Activated CD4-positive, alpha-beta T cell treated with anti-CD3 and anti-CD28 coated beads for 1 hour (primary cell): ENCODE measurements at places on chromosomes 7 and 10.

DNA sequence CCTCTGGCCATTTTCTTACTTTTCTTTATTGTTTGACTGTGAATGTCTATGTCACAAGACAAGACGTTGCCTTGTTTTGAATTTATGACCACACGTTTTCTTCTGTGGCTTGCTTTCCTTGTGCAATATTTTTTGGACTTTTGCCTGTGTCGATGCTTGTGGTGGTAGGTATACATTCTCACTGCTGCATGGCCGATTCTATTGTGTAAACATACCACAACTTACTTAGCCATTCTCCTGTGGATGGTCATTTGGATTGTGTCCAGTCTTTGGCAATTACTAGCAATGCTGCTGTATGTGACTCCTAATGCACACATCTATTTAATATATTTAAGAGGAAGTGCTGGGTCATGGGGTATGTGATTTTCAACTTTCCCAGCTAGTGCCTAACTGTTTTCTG is 18.0 kb upstream of the DLG5 start:
- no peak for DNase-seq

DNA sequence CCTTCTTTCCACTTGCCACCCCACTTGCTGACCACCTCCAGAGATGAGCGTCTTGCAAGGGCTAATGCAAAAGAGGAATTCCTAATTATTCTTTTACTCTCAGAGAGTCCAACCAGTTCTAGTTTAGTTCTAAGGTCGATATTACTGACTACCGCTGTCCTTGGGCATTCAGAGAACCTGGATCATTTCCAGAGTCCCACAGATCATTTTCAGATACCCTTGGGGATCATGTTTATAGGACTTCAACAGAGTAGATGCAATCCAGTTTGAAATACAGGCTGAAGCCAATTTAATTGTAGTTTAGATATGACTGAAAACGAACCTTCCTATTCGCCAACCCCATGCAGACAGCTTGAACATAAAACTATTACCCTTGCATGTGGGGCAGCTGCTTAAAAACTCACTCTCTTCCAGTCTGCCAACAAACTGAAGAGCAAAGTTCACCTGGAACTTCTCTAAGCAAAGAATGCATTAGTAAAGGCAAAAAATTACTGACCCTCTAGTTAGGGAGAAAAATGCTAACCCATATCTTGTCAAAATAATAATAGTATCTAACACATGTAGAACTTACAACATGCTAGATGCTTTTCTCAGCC is 22.4 kb downstream of the CFAP69 start:
- no peak for DNase-seq

DNA sequence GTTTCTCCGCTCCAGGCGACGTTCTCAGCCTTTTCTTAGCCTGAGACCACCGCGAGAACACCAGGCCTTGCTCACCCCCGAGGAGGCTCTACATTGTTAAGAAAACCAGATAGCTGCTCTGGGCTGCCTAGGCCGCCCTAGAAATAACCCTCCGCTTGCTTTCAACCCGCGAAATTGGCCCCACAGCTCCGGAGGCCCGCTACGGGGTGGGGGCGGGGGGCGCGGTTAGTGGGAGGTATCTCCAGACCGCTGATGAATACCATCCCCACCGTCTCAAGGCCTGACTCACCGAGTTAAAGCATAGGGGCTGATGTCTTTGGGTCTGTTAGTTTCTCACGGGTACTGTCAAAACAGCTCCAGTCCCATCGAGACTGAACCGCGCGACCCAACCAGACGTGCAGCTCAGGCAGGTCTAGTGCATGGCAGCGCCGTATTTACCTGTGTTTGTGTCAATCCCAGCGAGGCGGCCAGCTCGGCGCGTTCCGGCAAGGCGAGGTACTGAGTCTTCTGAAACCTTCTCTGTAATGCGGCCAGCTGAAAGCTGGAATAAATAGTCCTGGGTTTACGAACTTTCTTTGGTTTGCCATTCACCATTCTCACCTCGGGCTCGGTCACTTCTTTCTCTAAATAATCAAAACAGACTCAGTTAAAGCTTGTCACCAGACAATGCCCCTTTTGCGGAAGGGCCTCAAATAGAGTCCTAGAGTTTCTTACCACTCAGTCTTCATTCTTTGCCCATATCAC is 2.7 kb downstream of the DLX5 start:
- DNase-seq, result no peak

GRCh38 chr7:96624954-96625353 is 84.7 kb downstream of the SEM1 start:
- DNase-seq, result no peak

- DNase-seq, result no peak
Measured at GRCh38 chr10:653991-654646, 35.3 kb downstream of the DIP2C start.

DNA sequence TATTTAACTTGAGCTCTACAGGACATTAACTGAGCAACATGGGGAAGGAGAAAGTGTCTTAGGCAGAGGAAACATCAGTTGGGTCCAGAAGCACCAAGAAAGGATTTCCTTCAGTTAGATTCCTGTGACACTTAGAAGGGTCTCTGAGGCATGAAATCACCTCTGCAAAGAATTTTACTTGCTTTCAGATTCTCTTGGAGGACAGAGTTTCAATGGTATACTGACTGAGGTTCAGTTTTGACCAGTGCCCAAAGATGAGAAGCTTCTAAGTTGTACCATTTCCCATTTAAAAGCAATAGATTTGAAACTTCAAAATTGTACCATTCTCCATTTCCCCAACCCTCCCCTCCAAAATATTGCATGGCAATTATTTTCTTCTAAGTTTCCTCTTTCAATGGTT is 102.4 kb downstream of the CHCHD3 start:
- DNase-seq, result no peak

DNA sequence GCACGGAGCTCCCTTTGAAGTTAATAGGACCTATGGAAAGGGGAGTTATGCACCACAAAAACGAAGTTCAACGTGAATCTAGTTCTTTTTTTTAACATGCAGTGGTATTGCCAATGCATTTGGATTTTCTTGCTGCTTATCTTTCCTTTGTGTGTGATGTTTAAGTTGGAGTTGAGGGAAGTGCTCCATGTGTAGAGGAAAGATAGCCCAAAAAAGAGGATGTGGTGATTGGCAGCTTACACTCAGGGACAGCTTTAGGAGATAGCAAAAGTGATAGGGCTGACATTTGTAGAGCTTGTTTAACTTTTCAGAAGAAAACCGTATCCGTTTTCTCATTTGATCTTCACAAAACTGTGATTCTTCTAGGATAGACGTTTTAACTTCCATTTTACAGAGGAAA is 101.3 kb downstream of the MDFIC start:
- DNase-seq, result no peak

- DNase-seq, result no peak
Measured at GRCh38 chr10:32095116-32095733, 39.0 kb upstream of the KIF5B start.

DNA sequence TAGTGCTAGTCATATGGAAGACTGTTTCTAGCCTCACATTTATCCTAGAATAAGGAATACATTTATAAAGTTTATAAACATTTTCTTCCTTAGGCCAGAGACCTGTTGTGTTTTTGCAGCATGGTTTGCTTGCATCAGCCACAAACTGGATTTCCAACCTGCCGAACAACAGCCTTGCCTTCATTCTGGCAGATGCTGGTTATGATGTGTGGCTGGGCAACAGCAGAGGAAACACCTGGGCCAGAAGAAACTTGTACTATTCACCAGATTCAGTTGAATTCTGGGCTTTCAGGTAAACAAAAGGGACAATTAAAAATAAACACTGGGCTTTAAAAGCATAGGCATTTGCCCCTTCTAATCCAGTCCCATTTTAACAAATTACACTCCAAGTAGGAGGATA is 4.2 kb downstream of the LIPF start:
- no peak for DNase-seq

DNA sequence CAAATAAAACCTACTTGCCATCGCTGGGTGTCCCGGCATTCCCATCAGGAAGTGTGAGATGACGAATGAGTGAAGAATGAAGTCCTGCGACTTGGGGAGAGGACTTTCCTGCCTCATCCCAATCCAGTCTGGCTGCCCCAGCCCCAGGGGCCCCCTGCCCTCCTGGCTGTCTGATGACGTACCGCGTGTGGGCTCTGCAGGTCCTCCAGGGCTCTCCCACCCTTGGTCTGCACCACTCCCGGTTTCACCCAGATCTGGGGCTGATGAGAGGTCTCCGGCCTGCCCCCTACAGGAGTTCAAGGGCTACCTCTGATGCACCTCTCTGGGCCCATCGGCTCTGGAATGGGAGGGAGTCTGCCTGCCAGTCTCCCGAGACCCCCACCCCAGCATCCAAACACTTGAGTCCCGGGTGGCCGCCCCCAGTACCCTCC is 9.8 kb downstream of the ATP6V1F start:
- no peak for DNase-seq

DNA sequence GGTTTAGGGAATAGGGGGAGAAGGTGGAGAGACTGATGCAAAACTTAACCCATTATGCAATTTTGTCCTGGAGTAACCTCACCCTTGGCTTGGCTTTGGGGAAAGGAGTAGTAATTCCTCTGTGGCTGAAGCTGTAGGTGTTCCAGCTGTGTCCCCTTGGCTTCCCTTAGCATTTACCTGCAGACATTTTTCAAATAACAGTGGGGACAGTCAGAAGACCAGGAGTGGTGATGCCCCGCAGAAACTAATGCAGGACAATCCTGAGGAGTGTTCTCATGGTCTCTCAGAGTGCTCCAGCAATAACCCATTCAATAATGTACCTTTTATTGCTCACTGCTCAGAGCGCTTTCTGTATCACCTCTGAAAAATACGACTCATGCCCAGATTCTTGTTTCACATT is 282.1 kb downstream of the ZEB1 start:
- no peak for DNase-seq

DNA sequence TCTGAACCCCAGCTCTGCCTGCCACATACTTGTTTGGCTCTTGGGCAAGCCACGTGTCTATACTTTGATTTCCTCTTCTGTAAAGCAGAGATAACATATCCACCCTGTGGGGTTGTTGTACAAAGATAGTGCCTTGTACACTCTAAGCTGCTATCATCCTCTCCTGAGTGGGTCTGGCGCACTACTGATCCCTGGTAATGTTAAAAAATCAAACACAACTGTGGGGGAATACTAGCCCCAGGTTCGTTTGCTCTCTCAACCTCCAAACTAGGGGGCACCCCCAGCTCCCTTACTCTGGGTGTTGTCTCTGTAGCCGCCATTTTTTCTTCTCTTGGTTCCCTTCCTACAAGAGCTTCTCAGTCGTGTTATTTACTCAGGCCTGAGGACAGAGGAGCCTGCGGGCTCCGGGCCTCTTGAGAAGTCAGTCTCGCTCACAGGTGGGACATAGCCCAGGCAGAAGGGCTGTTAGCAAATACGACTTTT is 1.0 kb downstream of the POLM start:
- DNase-seq, result no peak

- no peak for DNase-seq
Measured at GRCh38 chr10:118638680-118639079, 43.2 kb upstream of the PRLHR start.

DNA sequence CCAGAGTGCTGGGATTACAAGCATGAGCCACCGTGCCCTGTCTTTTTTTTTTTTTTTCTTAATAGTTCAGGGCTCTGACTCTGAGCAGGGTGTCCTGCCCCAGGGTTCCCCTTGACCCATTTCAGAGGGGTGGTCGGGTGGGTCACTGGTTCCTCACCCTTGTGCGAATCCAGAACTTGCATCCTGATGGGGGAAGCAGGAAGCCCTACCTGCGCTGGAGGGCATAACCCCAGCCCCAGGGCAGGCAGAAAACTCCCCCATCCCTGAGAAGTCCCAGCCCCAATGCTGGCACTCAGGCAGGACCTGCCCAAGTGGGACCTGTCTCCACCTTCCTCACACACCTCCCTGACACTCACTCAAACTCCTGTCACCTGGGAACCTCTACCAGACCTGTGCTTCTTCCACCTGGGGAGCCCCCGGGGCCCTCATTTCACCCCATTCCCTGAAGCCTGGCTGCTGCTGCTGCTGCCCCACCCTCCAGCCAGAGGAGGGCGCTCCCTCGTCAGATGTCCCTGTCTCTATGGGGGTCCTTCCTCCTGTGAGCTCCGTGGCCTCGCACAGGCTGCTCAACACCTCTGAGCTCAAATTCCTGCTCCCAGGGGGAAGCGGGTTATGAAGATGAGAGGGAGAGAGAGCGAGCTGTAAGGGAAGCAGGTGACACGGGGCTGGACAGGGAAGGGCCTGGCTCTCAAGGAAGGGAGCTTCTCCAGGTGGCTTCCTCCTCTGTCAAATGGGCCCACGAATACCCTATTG is 15.1 kb upstream of the ZNF273 start:
- no peak for DNase-seq

DNA sequence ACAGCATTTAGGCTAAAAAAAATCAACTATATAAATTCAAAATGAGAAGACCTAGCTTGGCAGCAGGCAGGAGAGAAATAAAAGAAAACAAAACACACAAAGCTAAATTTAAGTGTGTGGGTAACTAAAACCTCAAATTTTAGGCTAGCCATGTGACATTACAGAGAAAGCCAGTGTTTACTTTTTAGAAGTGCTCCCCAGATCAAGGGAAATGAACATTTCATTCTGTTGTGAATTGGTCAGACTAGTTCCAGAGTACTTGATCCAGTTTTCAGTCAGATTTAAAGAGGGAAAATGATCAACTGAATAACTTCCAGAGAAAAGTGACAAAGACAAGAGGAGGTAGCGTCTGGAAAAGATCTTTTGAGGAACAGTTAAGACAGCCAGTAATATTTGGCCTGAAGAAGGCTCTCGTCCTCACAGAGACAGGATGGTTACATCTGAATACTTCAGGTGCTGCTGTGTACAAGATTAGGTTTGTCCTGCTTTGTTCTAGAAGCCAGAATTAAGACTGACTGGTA is 563.4 kb downstream of the KCNMA1 start:
- no peak for DNase-seq
